ENCODE measurements at places on chromosomes 12 and 14.

DNA sequence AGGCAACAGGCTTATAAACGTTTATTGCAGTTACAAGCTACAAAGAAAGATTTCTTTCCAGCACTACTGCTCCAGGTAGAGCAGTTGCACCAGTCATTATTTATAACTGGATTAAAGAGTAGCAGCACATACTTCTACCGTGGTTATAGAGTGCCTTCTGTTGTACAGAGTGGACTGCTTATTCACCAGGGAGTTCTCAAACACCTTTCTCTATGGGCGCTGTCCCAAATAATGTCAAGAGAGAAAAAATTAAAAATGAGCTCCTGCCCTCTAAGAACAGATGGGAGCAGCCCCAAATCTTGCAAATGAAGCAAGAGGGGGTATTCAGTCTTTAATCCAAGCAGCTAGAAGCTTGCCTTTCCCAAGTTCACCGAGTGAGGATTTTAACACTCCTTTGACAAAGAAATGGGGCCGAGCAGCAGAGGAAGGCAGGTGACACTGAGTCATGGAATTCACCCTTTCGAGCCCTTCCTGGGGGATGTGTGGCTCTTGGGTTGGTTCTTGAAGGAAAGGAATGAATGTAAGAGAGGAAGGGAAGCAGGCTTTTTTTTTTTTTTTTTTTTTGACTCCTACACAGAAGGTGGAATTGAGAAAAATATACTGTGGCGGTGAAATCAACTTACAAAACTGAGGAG is 181.2 kb downstream of the PRKCH start:
- DNase-seq, result no peak

DNA sequence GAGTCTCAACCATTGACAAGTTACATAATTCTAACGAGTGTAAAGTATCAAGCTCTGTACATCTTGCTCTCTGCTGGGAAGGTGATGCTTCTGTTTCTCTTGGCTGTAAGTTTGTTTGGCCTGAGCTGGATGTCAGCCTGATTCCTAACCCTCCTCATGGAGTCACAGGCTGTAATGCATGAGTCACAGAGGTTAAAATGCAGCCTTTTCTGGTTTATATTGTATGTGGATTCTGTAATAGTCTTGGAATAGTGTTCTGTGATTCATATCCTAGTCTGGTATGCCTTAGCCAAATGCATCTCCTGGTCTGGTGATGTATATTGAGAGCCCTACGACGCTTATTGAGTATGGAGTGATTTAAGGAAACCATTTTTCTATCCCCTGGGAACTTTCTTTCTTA is 104.5 kb upstream of the FRMD6 start:
- no peak for DNase-seq

GRCh38 chr14:89004166-89004565 is 179.7 kb downstream of the TTC8 start:
- DNase-seq, result no peak

- no peak for DNase-seq
Measured at GRCh38 chr12:3518902-3519301, 27.9 kb downstream of the PRMT8 start.

DNA sequence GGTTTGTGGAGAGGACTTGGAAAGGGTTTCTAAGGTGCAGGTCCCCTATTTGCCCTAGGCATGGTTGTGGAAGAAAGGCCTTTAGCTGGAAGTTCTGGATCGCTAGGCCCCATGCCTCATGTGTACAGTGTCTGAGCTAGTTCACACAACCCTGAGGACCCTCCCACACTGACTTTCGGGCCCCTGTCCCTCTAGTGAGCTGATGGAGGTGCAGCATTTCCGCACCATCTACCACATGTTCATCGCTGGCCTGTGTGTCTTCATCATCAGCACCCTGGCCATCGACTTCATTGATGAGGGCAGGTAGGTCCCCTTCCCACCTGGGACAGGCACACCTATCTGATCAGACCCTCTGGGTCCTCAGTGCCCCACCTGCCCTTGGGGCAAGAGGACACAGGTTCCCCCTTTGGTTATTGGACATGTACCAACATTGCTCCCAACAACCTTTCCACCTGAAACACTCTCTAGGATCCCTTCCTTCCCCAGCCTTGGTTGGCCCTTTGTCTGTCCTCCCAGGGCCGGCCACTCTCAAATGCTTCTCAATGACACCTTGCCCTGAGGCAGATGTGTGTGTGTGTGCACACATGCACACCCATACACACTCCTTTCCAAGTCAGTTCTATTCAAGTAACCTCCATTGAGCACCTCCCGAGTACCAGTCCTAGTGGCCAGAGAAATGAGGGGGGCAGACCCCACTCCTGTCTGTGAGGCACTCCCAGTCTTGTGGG is 2.6 kb downstream of the SOAT2 start:
- DNase-seq, result no peak

DNA sequence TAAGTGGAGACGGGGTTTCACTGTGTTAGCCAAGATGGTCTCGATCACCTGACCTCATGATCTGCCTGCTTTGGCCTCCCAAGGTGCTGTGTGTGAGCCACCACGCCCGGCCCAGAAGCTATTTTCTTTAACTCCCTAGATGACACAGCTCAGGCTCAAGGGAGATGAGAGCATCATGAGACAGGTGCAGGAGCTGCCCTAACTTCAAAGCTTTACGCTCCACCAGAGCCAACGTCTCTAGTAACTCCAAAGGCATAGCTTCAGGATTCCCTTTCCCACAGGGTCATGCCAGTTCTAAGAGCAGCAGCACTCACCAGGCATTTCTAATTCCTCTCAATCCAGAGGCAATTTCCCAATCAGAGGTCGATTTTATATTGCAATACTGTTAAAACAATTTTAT is 21.0 kb downstream of the NDUFA12 start:
- no peak for DNase-seq

DNA sequence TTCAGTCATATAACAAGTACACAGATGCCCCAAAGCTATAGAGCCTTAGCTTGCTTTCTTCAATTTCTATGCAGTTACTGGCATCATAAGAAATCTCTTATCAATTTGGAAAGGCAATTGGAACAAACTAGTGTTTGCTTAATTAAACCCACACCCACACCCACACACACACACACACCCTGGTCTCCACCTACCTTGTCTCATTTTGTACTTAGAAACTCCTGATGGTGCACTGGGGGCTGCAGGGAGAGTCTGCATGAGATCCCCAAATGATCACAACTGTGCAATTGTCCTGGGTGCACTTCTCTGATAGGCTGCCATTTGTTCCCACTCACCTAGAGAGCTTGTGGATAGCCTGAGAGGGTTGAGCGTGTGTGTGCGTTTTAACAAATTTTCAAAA is 40.5 kb upstream of the PTCSC3 start:
- no peak for DNase-seq

DNA sequence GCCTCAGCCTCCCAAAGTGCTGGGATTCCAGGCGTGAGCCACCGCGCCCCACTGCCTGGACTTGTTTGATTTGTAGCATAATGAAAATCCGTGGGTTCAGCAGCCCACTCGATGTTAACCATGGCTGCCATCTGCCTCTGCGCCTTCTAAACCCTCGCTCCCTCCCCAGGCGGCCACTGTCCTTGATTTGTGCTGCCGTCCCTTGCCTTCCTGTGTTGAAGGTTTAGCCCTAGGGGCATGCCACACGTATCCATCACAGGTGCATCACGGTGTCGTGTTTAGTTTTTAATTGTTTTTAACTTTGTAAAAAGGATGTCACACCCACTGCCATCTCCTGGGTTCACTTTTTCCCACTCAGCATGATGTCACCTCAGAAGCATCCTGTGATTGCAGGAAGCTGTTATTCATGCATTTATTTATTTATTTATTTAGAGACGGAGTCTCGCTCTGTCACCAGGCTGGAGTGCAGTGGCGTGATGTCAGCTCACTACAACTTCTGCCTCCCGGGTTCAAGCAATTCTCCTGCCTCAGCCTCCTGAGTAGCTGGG is 24.5 kb upstream of the ULK1 start:
- no peak for DNase-seq

DNA sequence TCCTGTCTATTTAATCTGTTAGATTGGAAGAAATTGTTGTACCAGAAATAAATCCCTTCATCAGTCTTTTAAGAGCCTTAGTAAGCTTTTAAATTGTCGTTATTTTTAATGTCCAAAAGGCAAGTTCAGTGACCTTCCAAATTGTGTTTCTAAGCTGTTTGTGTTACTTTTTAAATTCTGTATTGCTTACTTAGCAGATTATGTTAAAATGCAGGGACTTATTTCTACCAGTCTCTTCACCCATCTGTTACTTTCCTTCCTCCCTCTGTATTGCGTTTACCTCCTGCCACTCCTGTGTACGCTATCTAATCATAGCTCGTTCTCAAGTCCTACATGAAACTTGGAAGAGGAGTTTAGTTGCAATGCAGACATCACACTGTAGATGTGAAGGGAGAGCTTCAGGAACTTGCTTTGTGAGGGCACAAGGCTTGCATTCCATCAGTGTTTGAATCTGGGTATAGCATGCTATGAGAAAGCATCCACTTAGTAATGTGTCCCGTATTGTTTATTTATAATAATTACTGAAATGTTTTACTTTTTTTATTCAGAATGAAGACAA is 406.5 kb upstream of the RGS6 start:
- no peak for DNase-seq

DNA sequence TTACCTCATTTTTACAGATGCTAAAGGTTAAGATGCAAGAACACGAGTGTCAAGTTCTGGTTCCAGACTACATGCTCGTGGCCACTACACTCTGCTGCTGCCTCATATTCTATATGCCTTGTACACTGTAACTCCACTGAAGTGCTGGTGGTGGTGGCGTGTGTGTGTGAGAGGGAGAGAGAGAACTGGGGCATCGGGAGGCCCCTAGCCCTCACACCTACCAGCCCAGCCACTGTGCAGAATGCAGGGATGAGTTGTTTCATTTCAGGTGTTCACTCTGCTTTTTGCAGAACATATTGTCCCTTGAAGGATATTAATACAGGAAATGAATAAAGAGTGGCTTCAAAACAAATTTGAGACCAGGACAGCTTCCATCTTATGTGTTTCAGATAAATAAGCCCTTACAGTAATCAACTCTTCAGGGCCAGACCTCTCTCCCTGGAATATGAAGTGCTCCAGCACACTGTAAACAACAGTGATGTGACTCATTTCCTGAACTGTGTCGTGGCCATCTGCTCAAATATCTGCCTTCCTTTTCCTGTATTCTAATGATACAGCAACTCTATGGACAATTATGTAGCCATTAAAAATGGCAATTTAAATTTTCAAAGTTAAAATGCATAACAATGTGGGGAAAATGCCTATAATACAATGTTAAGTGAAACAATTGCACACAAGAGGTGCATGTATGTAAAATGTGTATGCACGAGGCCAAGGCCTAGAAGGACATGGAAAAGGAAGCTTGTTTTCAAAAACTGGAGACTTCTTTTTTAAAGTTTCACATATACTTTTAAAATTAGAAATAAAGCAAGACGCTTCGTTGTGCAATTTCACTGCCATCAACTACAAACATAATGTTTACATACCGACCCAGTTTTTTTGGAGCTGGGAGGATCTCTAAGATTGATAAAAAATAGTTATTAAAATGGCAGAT is 215.4 kb downstream of the PELI2 start:
- no peak for DNase-seq

GRCh38 chr12:27140478-27140969 is 58.1 kb upstream of the C12orf71 start:
- no peak for DNase-seq

DNA sequence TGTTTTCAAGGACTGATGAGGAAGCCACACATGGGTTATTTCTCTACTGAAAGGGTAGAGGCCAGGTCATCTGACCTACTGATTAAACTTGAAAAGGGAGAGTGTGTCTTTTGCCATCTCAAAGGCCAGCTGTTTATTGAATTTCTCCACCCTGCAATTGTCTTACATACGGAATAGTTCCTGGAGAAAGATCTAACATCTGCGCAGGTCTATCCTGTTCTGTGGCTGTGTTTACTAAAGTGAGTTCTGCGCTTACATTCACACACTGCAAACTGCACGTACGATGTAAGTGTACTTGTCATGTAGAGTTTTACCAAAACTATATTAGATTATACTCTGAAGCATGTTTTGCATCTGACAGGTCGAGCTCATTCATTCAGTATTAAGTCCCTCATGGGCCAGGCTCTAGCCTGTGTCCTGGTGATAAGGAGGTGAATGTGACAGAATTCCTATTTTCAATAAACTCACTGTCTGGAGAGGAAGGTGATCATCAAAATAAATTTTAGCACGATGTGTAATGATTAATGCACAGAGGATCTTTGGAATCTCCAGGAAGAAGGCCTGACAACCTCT is 96.6 kb downstream of the PRKCH start:
- DNase-seq, result no peak

DNA sequence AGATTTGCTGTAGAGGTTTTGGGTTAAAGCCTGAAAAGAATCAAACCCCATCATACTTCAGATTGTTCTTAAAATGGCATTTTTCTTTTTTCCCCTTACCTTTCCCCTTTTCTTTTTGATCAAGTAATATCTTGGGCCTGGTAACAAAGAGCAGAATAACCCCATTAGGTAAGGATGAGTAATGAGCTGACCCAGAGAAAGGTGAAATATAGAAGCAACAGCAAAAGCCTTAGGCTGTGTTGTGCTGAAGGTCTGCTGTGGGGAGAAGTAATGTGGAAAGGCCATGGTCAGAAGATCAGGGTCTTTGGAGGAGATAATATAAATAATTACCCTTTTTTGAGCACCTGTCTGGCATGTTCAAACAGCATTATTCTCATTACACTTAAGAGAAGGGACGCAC is 42.3 kb downstream of the MIA2 start:
- no peak for DNase-seq

- DNase-seq, result no peak
Measured at GRCh38 chr14:71319666-71320065, 412.4 kb downstream of the PCNX1 start.

- no peak for DNase-seq
Measured at GRCh38 chr14:100532906-100533655, 54.1 kb downstream of the BEGAIN start.

DNA sequence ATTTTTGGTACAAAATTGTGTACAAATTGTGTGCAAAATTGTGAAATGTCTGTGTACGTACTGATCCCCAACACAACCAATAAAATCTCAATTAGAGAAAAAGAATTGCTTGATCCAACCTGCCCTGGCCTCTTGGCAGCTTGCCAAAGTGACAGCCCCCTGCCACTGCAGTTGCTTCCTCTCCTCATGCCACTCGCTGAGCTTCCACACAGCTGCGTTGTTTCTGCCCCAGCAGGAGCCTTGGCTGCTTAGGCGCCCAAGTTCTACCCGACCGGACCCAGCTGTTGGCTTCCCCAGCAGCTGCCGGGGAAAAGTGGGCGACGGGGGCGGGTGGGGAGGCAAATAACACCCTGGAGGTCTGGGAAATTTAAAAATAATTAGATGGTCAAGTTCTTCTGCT is 171.8 kb upstream of the ATF7IP start:
- no peak for DNase-seq

DNA sequence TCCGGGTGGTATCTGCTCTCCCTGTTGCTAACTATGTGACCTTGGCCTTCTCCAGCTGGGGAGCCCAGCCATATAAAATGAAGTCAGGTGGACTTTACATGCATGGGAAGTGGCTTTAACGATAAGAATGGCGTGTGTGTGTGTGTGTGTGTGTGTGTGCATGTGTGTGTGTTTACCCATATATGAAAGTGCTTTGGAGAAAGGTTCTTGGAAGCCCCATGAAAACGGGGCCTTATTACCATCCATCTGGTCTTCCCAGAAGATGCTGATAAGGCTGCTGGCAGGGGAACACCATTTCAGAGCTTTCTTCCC is 94.8 kb downstream of the LRRC74A start:
- DNase-seq, result no peak
